Fibroblast of mammary gland (primary cell): ENCODE measurements at places on chromosomes 1 and 21.

- DNase-seq, result peak; percentile 0
Observed at GRCh38 chr1:63189677-63190076, 132.7 kb upstream of the FOXD3 start.

- no peak for DNase-seq
Observed at GRCh38 chr1:24189528-24189927, 2.4 kb upstream of the IFNLR1 start.

DNA sequence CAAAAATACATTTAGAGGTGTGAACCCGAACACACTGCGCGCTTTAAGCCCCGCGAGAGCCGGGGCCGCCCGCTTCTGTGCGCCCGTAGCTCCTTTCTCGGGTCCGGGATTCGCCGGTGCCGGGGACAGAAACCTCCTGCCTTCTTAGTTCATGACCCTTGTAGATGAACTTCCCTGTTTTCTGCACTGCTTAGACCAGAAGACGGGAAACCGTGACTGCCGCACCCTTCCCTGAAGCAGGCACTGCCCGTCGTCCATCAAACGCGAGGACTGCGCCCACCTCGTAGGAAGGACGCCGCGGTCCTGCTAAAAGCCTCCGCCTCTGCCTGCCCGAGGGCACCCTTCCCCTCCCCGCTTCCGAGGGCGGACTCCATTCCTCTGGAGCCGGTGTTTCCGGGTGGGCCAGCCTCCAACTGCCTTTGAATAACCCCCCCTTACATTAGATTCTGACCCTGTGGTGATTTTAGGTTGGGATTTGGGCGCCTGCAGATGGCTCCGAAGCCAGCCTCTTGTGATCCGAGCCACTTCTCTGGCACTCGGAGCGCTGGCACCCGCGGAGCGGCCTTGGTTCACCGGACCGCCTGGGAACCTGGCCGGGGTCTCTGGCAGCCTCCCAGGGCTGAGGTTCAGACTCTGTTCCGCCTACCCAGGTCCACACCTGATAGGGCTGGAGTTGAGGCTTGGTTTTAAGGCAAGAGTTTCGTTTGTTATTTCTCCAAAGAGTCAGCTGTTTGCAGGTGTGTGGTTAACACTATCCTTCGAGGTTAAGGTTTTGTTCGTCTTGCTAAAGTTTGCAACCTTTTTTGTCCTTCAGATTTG lies 1.2 kb upstream of the PTTG1IP start:
- DNase-seq, result no peak

DNA sequence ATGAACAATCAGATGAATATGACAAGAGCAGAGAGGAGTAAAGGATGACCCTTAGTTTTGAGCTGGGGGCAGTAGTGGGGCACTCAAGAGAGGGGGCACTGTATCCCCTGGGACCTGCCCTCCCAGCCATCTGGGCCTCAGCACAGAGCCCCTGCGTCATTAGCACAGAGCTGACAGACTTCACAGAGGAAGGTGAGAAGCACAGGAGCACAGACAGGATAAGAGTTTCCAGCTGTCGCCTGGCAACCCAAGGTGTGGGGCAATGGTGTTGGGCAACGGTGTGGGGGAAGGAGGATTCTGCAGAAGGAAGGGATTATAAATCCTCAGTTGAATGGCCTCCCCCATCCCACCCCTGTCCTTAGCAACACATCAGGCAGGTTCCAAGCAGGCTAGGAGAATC lies 30.2 kb downstream of the RAB3B start:
- DNase-seq, result no peak

- peak; percentile 66 for DNase-seq
Observed at GRCh38 chr1:50447961-50448360, 24.7 kb upstream of the DMRTA2 start.

DNA sequence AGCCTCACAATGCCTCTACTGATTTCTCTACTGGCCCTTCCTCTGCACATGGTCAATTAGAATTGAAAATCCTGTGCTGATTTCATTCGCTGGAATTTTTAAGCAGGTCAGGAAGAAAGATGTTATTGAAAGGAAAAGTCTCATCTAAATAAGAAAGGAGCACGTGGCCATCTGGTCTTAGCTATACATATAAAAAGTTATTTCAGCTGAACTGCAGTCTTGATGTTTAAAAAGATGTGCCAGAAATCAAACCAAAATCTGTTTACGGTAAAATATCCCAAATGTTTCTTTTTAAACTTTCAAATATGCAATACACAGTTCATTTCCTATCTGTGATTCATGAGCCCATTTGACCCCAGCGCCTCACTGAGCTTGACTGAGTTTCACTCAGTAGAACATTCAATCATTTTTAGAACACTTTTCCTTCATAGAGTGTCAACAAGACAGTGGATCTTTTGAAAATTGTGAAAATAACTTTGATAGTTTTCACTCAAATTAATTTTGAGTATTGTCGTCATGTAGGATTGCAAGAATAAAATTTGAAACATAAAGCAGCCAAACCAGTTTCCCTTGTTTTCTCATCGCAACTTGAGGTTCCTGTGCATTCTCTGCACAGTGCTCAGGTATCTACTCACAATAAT lies 293.6 kb downstream of the PTPRC start:
- DNase-seq, result no peak

GRCh38 chr1:154459080-154459479 lies 42.9 kb upstream of the TDRD10 start:
- DNase-seq, result no peak

DNA sequence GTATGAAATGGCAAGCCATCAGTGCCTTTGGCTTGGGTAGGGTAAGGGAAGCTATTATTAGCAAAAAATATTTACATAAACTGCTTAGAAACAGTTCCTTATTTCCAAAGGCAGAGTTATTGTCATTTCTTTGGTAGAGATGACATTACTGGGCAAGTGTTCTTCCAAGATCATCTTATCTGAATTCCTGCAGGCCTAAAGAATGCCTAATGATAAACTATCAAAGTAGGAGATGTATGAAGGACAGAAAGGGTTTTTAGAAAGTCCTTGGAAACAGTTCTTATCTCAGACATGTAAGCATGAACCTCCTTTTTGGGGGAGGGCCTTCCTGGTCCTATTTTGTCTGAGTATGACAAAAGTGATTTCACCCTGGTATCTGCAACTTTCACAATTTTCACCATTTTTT lies 5.1 kb upstream of the FRRS1 start:
- DNase-seq, result no peak

- DNase-seq, result no peak
Observed at GRCh38 chr1:2982615-2983318, 38.5 kb upstream of the ACTRT2 start.

DNA sequence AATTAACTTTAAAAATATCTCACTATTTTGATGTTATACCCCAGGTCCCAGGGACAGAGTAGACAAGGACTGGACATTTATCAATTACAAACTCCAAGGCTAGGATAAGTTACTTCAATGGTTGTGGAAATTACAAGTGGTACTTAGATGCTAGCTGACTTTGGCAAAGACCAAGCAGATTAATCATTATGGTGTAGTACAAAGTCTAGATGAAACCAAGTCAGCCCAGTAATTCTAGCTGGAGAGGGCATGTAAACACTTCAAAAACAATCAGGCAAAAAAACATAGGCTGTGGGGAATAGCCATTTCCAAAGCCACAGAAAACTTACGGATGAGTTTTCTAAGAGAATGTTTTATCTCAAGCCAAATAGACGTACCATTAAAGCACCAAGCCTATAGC lies 124.5 kb downstream of the TSEN15 start:
- no peak for DNase-seq

DNA sequence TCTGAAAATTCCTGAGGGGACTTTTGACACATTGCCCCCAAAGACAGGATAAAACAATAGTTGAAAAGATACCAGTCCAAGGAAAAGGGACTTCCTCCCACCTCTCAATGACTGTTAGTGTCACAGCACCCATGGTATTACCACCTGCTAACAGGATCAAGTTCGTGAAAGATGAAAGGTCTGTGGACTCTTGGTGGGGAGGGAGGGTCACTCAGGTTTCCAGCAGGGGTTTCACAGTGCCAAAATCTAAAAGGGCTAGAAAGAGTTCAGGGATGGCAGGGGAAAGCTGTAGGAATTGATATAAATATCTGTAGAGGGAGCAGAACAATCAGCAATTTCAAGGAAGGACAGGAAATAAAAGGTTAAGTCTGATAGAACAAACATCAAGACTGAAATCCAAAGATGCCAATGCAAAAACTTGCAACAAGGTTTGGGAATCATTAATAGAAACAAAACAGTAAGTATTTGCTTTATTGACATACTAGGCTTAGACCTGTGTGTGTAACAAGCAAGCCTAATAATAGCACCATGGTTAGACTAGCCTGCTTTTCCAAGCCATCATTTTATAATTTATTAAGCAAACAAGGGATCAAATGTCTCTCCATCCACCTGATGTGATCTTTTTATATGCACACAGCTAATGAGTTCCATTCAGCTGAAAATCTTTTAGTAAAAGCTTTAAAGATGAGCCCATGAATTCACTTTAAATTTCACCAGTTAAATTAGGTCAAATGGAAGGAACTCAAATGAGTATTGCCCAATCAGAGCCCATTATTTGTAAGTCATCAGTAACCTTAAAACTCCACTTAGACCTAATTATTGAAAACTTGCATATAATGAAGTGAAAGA lies 3.7 kb downstream of the MCL1 start:
- peak; percentile 43 for DNase-seq

GRCh38 chr1:162165528-162165927 lies 96.0 kb downstream of the NOS1AP start:
- no peak for DNase-seq

DNA sequence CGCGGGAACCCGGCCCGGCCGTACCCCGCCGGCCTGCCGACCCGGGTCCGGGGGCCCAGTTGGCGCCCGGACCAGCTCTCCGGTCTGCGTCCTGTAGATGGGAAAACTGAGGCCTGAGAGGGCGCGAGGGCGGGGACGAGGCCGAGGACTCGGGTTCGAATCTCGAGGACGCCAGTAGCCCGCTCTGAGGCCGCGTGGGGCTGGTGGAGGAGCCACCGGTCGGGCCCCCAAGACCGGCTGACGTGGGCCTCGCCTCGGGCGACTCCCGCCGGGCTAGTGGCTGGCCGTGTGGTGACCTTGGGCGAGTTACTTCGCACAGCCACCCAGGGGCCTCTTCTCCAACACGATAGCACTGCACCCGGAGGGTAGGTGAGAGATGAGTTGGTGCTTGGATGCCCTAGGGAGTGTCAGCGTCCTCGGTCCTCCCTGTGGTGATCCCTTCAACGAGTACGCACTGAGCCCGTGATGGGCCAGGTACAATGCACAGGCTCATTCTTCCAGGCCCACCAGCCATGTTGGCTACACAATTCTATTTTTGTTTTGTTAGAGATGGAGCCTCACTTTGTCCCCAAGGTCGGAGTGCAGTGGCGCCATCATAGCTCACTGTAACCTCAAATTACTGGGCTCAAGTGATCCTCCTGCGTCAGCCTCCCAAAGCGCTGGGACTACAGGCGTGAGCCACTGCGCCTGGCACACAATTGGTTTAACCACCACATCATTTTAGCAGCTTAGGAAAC lies 404 bp upstream of the SCMH1 start:
- DNase-seq, result no peak

- peak; percentile 45 for DNase-seq
Observed at GRCh38 chr1:214303141-214303930, 22.4 kb downstream of the SMYD2 start.

DNA sequence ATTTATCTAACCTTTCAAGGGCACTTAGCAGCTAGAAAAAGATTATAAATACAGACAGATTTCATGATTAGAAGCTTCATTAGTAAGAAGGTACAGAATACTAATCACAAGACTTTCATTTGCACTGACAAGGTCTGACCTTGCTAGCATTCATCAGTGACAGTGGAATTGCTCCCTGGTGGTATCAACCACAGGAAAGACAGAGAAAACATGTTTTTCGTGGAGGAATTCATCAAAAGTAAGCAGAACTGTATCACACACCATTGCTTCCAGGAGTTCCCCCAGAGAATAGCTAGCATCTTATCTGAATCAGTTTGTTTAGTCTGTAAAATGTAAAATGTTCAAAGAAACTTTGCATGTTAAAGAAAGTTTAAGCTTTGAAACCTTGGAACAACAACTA lies 20.6 kb upstream of the CRB1 start:
- DNase-seq, result no peak

GRCh38 chr1:31421371-31422040 lies 8.5 kb downstream of the SERINC2 start:
- DNase-seq, result no peak

DNA sequence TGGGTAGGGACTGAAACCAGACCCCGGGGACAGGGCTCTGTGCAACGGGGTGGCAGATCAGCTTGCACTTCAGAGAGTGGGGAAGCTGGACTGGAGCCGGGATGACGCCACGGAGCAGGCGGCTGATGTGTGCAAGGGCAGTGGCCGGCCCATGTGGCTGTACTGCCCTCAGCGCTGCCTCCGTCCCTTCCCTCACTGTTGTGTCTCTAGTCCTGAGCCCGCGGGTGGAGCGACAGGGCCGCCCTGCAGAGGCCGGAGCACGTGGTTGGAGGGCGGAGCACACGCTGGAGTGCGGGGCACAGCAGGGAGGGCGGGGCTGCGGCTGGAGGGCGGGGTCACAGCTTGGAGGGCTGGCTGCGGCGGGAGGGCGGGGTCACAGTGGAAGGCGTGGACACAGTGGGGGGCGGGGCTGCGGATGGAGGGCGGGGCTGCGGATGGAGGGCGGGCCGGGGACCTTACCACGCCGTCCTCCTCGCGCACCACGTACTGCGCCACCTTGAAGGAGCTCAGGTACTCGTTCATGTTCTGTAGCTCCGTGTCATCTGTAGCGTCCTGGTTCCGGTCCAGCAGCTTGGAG lies 52.4 kb downstream of the CHD5 start:
- peak; percentile 53 for DNase-seq

DNA sequence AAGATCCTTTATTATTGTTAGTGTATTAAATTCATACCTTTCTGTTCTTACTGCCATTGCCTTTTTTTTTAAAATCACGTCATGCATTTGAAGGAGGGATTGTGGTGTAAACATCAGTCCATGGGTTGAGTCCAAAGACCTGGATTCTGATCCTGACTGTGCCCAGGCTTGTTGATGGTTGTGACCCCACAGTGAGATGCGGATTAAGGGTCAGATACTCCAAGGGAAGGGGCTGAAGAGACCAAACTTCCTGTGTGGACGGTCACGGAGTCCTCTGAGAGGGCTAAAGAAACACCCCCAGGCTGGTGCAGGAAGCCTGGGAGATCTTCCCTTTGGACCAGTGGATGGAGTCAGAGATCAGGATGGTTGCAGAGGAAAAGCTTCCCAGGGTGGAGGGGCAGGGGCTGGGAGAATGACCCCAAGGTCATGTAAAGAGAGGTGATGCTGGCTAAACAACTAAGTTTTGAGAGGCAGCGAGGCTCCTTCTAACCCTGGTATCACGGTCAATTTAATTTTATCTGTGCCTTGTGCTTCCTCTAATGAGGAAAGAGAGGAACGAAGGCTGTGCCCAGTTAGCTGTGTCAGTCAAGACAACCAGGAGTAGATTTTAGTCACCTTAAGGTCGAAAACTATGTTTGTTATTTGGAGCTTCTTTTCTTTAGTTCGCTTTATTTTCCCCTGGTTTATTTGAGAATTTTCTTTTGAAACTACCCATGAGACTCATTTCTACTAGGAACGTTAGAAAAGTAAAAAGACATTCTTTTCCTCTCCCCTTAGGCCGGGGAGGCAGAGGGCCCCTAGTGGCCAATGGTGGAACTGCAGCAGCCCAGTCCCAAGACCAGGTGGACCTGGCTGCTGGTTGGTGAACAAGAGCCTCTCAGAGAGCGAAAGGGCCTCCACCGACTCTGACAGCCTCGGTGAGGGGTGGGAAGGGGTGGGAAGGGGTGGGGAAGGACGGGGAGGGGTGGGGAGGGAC lies 8.7 kb upstream of the GPR161 start:
- peak; percentile 81 for DNase-seq

- DNase-seq, result no peak
Observed at GRCh38 chr1:226494092-226494609, 54.4 kb upstream of the STUM start.

- DNase-seq, result peak; percentile 72
Observed at GRCh38 chr1:25520446-25521061, 22.9 kb upstream of the LDLRAP1 start.

- DNase-seq, result no peak
Observed at GRCh38 chr1:228272331-228272791, 64.5 kb downstream of the OBSCN start.
